ENCODE measurements at places on chromosomes 4 and X.

DNA sequence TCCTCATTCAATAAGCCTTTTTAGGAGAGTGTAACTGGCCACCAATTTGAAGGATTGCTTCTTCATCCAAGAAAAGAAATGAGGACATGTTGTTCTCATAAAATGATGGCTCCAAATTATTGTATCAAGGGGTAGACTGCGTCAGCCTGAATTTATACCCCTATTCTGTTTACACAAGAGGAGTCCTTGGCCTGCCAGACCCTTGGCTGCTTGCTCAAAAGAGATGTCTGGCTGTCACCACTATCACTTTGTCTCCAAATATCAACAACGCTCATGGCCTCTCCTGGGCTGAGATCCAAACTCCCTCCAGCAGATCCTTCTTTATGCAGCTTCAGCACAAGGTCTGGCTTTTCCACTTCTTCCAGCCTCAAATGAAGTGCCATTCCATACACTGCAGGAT lies 127.9 kb downstream of the OR13H1 start:
- no peak for DNase-seq

- no peak for DNase-seq
Observed at GRCh38 chr4:110629214-110629754, 6.4 kb upstream of the PITX2 start.

- DNase-seq, result no peak
Observed at GRCh38 chr4:121411151-121411744, 30.4 kb upstream of the QRFPR start.

DNA sequence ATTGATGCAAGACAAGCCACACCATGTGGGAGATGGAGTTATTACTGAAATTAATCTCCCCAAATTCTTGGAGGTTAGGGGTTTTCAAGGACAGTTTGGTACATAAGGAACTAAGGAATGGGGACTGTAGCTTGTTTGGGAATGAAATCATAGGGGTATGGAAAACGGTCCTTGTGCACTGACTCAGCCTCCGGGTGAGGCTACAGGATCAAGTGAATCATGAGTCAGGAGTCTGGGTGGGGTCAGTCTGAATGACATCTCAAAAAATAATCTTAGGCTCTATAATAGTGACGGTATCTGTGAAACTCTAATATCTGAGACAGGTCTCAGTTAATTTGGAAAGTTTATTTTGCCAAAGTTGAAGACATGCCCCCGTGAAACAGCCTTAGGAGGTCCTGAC lies 128.5 kb upstream of the CYSLTR1 start:
- no peak for DNase-seq

GRCh38 chr4:56657128-56657527 lies 24.0 kb downstream of the HOPX start:
- no peak for DNase-seq

- DNase-seq, result no peak
Observed at GRCh38 chrX:69158166-69158980, 6.9 kb downstream of the PJA1 start.

DNA sequence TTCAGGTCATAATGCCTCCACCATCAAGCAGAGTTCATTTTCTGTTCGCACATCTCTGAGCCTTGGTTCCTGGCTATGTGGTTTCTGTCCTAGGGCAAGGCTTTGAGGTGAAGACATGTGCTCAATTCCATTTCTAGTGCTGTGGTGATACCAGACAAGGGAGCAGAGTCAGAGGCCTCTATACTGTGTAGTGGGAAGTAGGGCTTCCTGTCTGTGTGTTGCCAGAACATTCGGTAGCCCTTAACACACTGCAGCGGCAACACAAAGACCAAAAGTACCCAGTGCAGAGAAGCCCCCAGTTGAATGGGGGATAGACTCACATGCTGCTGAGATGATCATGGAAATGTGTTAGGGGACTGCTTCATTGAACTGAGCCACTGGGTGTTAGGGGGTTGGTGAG lies 56.4 kb downstream of the STARD8 start:
- DNase-seq, result no peak

DNA sequence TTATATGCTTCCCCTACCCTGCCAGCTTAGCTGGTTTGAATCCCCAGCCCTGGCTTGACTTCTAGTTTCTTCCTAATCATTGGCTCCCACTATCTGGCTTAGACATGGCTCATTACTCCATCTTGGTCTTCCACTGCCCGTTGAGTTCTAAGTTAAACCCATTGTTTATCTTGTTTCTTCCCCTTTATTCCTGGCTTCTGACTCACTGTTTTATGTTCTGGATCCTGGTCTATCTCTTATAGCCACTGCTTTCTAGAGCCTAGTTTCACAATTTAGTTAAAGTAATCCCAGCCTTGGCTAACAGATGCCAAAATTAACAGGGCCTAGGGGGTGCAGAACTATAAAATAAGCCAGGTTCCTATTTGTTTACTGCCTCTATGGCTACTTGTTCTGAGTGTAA lies 120.9 kb downstream of the ARHGEF9 start:
- DNase-seq, result no peak

GRCh38 chr4:138911909-138912703 lies 103.5 kb upstream of the NOCT start:
- DNase-seq, result no peak

- no peak for DNase-seq
Observed at GRCh38 chrX:103889216-103889615, 57.2 kb upstream of the RAB9B start.

DNA sequence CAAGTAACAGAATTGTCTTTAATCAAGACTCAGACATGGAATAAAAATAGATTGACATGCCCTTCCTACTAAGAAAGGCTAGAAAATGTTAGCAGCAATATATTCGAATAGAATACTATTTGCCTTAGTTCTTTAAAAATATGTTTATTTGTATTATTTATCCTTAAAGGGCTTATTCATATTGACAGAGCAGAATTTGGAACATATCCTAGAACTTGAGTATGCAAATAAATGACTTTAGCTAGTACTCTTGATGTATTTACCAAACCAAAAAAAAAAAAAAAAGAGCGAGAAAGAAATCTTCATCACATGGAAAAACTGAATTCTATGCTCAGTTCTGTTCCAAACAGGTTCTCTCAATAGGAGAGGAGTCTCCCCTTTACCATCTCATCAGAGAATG lies 68.9 kb upstream of the PPARGC1A start:
- no peak for DNase-seq

DNA sequence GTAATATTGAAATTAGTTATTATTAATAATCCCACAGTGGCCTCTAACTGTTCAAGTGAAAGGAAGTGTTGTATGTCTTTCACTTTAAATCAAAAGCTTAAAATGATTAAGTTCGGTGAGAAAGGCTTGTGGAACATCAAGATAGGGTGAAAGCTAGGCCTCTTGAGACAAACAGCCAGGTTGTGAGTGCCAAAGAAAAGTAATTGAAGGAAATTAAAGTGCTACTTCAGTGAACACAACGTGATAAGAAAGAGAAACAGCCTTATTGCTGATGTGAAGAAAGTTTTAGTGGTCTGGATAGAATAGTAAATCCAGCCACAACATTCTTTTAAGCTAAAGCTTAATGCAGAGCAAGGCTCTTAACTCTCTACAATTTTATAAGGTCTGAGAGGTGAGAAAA lies 42.6 kb upstream of the IL13RA2 start:
- no peak for DNase-seq
